Stimulated activated CD4-positive, alpha-beta T cell treated with anti-CD3 and anti-CD28 coated beads, Interleukin-1b, Interleukin-23, amount 100 ng/mL, for 4 hours (primary cell): ENCODE measurements at places on chromosomes 16 and 17.

GRCh38 chr17:35780950-35781349 is 14.5 kb downstream of the MMP28 start:
- no peak for DNase-seq

DNA sequence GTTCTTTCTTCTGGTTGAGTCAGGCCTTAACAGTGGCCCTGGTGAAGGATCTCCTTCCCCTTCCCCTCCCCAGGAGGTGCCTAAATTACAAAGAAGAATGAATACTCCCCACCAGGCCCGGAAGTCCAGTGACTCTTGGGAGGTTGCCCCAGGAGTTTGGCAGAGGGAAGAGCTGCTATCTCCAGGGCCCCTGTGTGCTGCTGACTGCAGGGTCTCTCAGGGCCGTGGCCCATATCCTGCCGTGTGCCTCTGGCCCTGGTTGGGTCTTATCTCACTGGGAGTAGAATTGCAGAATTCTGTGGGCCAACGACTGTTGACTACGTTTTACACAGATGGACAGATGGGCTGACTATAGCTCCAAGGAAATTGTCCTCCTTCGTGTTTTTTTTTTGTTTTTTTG is 28.0 kb downstream of the AKAP1 start:
- no peak for DNase-seq

DNA sequence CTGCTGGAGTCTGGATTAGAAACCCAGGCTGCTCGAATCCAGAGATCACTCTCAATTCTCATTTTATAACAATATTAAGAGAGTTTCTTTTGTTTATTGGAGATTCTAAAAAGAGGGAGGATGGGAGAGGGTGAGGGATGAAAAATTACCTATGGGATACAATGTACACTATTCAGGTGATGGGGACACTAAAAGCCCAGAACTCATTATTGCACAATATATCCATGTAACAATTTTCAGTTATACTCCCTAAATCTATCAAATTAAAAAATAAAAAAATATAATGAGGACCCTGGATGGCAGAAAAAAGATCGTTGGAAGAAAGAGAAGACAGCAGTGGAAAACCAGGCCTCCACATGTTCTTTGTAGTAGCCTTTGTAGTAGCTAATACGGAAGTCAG is 100.8 kb downstream of the CNTNAP4 start:
- no peak for DNase-seq

GRCh38 chr17:34222722-34223497 is 32.2 kb upstream of the CCL2 start:
- DNase-seq = no peak

DNA sequence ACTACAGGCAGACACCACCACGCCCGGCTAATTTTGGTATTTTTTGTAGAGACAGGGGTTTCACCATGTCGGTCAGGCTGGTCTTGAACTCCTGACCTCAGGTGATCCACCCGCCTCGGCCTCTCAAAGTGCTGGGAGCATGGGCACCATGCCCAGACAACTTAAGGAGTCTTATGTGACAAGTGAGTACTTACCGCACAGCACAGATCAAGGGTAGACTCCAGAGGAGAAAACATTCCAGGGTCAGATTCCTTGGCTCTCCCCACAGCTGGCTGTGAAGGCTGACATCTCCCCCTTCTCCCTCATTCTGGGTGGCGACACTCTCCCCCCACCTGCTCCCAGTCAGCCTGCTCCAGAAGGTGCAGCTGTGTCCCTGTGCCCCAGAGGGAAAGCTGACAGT is 10.6 kb downstream of the ZSCAN10 start:
- DNase-seq = no peak

GRCh38 chr16:75580-76501 is 2.2 kb upstream of the MPG start:
- no peak for DNase-seq

- no peak for DNase-seq
Measured at GRCh38 chr16:28165598-28165997, 46.2 kb downstream of the XPO6 start.

DNA sequence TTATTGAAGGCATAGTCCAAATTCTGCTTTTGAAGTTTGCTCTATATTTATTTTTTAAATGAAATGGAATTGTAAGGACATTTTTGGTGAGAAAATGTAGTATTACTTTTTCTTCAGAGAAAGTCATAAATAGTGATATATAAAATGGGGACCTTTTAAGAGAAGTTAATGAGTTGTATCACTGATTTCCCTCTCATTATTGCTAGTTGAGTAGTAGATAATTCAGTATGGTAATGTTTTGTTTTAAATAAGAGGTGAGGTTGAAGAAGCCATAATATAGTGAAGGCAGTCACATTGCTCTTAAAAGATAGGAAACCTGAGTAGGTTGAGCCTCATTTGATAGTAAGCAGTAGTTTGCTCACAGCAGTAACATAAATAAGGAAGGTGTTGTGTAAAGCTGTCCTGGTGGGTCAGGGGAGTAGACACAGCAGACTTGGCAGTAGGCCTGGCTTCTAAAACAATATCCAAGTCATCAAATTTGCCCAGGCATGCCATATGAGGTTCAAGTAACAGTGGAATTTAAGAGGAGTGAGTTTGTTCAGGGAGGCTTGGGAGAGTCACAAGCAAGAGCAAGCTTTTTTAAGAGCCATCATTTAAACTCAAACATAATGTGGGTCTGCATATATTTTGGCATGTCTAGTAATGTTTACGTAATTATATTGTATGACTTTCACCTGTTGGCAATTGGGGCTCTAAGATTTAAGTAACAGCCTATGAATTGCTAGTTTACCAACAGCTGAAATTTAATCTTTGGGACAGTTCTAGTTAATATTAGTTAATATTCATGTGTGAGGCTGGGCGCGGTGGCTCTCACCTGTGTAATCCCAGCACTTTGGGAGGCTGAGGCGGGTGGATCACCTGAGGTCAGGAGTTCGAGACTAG is 6.5 kb downstream of the NFATC3 start:
- no peak for DNase-seq

- peak; percentile 25 for DNase-seq
Measured at GRCh38 chr17:16352667-16353316, 477 bp downstream of the CENPV start.

- DNase-seq = no peak
Measured at GRCh38 chr16:87610026-87610425, 7.7 kb downstream of the JPH3 start.

- no peak for DNase-seq
Measured at GRCh38 chr17:74766413-74766812, 9.7 kb downstream of the NAT9 start.

DNA sequence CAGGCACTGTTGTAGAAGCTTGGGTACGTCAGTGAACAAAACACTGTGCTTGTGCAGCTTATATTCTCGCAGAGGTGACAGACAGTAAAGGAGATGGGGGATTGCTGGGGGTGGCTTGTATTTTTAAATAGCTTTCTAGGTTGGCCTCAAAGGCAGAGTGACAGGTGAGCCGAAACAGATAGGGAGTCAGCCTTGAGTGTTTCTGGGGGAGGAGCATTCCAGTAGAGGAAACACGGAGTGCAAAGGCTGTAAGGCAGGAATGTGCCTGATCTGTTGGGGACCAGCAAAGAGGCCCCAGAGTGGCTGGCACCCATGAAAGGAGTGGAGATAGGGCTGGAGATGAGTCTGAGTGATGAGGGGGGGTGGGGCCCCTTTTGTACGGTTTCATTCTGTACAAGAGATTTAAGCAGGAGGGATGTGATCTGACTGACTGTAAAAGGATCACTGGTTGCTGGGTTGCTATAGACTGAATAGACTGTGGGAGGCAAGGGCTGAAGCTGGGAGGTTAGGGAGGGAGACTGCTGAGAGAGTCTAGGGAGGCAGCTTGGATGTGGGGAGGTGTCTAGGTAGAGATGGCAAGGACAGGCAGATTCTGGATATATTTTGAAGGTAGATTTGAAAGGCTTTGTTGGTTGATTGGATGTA is 15.2 kb downstream of the NUP93 start:
- DNase-seq = no peak

DNA sequence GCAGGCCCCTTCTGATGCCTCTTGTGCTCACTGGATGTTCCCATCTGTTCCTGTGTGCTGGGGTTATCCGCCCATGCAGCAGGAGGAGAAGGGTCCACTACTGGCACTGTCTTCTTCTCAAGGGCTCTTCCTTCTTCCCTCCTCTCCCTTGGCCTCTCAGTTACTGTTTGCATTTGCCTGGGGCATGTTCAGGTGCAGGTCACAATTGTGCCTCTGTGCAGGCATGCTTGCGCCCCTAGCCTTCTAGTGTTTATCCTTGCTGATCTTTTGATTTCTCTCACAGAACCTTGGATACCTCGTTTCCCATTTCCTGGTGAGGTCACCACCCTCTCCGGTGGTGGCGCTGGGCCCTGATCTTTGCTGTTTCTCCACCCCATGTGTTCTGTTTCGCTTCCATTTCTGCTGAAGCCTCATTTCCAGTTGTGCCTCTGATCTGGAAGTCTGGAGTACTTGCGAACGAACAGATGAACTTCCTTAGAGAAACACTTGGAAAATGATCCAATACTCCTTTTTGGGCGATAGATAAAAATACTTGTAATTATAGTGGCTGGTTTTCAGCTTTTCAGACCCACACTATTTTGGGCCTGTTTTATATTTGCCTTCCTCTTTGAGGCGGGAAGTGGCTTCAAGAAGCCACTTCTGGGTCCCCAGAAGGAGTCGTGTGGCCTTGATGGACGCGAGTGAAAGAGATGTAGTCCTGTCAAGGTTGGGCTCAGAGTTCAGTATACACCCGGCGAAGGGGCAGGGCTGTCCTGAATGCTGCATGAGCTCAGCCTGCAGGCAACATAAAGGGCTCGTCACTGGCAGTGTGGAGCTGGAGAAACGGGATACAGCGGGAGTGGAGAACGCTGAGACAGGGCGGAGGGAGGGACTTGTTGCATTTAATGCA is 312.9 kb downstream of the SNX29 start:
- no peak for DNase-seq

DNA sequence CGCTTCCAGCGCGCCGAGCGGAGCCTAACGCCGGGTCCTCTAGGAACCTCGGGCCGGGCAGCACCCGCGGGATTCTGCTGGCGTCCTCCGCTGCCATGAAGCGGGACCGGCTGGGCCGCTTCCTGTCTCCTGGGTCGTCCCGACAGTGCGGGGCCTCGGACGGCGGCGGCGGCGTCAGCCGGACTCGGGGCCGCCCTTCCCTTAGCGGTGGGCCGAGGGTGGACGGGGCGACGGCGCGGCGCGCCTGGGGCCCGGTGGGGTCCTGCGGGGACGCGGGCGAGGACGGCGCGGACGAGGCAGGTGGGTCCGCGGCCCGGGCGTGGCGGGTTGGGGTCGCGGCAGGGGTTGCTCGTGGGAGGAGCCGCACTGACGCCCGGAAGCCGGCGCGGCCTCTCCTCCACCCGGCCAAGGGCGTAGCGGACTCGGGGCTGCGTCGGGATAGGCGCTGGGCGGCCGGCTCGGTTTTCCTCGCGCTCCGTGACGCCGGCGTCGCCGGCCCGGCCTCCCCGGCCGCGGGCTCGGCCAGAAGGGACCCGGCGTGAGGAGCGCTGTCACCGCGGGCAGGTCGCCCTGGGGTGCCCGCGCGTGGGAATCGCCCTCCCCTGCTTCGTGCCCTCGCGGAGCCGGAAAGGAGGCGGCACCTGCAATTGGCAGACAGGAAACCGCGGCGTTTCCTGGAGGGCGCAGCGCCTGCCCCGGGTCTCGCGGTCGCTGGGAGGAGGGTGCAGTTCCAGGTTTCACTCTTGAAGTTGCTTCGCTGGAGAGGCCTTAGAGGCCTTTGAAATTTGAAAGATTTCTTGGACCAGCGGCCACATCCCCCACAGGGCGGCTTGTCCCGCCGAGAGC is 432 bp downstream of the ZNF276 start:
- peak; percentile 71 for DNase-seq

DNA sequence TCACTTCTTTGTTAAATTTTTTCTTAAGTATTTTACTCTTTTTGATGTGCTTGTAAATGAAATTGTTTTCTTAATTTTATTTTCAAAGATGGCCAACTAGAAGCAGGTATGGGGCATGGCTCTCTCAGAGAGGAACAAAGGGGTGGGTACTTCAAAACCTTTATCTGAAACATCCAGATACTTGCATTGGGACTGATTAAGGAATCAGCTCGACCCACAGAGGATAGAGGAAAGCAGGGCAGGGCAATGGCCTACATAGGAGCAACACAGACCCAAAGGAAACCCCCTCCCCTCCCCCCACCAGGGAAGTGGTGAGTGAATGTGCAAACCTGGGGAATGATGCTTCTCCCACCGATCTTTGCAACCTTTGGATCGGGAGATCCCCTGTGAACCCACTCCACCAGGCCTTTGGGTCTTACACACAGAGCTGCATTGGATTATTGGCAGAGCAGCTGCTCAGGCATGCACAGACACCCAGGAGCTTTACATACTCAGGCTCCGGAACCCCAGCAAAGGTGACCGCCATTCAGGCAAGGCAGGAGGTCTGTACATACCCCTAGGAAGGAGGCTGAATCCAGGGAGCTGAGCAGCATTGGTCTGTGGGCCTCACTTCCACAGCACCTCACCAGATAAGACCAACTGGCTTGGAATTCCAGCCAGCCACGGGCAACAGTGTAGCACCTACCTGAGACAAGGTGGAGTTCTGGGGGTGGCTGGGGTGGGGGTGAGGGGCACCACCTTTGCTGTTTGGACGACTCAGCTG is 3.0 kb upstream of the CCR7 start:
- no peak for DNase-seq

DNA sequence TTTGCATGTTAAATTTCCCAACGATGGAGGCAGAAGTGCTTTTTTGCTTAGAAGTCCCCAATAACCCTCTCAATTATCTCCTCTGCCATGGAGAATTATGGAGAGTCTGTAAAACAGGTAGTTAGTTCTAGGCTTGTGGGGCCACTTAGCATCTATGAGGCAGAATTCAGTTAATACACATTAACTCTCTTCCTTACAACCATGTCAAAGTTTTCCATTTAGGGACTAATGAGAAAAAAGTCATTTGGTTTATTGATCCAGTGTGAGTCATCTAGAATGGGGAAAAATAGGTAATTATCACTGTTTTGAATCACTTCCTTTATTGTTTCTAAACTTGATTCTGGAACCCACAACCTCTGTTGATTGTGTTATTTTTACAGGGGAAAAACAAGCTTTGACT is 229.1 kb upstream of the COX10 start:
- DNase-seq = no peak

DNA sequence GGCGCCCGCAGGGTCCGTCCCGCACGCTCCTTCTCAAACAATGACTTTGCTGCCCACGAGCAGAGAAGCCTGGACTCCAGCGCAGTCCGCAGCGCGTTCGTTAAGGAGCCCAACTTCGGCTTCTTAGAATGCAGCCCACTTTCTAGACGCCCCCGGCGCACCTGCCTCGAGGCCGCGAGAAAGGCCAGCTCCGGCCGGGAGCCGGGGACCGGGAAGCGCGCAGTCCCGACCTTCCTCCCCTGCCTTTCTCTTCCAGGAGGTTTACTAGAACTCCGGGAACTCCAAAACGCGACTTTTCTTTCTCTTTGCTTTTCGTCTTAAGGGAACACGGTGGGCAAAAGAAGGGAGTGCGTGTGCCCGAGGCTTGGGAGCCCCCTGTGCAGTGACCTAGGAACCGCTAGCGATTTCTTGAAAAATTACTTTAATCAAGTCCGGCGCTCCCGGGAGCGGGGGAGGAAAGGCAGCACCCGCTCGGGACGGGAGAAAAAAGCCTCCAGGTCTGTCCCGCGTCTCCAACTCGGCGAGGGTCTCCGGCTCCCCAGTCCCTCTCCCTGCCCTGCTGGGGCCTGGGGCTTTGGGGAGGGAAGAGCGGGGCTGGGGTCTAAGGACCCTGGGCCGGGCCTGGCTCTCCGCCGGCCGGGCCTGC is 2.6 kb downstream of the HNF1B start:
- DNase-seq = no peak
